ENCODE measurements at places on chromosomes 6 and 20. TPM values are rescaled to one million over a fixed set of nuclear protein-coding genes. Genes with fewer than 3 reads are reported as not detected.

The PKIB gene
- polyA plus RNA-seq = 0.71 TPM

The BMP5 gene
- polyA plus RNA-seq = 11.1 TPM

The MACROD2 gene
- 2.7 TPM for polyA plus RNA-seq

The PPP1R14C gene
- polyA plus RNA-seq = 55.8 TPM

The SSTR4 gene
- polyA plus RNA-seq = not detected

DNA sequence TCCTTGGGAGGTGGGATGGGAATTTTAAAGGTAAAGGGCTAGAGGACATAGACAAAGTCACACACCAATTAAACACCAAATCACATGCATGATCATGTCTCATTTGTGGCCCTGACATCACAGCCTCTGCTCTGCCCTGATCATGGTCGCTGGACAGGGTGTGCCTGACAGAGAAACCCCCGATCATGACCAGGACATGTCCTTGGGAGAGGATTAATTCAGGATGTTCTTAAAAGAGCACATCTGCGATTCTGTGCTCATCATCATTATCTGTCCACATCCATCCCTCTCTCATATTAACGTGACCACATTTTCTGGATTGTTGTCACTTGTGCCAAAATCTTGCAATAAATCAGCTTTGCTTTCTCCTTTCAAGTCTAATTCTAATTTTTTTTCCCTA is 7.7 kb upstream of the PBOV1 start:
- DNase-seq = no peak

DNA sequence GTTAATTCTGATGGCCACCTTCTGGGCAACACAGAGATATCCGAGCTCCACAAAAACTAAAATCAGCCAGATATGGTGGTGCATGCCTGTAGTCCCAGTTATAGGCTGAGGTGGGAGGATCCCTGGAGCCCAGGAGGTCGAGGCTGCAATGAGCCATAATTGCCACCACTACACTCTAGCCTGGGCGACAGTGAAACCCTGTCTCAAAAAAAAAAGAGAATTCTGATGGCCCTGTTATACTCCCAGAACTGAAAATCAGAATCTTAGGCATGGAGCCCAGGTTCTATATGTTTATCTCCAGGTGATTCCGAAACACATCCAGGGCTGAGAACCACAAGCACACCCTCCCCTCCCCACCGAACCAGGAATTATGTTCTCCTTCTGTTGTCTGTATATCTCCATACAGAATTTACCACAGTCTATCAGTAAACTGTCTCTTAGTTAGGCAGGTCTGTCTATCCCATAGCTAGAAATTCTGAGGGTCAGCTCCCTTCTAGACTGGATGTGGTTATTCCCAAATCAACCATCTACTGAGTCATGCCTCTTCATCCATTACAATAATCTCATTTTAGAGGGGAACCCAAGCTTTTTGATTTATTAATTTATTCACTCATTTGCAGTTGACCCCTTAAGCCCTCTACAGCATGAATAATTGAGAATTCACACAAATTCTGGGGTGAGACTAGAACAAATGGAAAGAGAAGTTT is 24.8 kb upstream of the CCND3 start:
- DNase-seq = no peak

- no peak for DNase-seq
Observed at GRCh38 chr6:16404456-16404855, 166.1 kb downstream of the GMPR start.

DNA sequence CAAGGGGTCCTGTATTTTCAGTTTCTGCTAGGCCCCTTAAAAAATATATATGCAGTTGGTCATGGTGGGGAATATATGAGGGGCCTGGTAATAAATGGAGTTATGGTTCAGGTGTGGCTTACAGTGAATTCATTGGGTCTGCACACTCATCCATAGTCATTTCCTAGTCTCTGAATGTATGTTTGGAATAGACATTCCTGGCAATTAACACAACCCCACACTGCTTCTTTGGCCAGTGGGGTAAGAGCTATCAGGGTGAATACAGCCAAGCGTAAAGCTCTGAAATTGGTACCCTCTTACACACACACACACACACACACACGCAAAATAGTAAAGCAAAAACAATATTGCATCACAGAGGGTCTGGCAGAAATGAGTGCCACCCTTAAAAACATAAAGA is 56.5 kb downstream of the QRSL1 start:
- DNase-seq = no peak

DNA sequence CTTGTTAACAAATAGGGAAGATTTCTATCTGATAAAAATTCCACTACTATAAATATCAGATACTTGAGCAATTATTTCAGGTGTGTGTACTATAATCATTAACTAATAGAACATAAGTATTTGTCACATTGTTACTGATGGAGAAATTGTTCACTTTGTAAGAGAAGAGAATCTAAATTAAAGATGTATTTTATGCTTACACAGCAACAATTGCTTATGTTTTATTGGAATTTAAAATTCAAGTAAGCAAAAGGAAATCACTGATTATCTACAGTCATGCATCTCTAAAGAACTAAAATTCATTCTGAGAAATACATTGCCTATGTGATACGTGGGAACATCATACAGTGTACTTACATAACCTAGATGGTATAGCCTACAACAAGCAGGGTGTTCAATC is 1590.8 kb downstream of the GRIK2 start:
- no peak for DNase-seq

GRCh38 chr6:101614774-101615173 is 221.3 kb downstream of the GRIK2 start:
- no peak for DNase-seq

- no peak for DNase-seq
Observed at GRCh38 chr20:7710440-7710839, 229.8 kb downstream of the HAO1 start.

Measured in forelimb muscle (tissue), 1 donor.